ENCODE measurements at places on chromosomes 1 and 21. TPM values are rescaled to one million over a fixed set of nuclear protein-coding genes. Genes with fewer than 3 reads are reported as not detected.

The PRR9 gene
- total RNA-seq, result not detected

The C4BPB gene
- not detected for total RNA-seq

DNA sequence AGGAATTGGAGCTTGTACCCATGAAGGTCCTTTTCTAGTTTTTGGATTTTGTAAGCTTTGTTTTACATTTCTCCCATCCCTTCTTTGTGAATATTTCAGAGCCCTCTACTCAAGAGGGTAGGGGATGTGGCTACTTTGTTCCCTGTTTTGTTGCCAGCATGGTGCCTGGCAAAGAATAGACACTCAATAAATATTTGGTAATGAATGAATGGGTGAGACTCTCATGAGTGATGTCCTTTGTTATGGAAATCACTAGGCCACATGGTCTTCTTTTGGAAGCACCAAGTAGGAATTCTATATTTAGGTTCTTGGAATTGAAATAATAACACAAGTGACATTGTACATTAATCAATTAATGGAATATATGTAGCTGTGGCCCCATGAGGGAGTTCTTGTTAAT is 26.8 kb upstream of the ATP5PO start:
- H3K27me3 ChIP-seq, result no peaks in the 10 kb centered on the region
- 0 out of 2 replicates have a peak, but pooled peaks cover 5% of the 10 kb centered on the region for H3K36me3 ChIP-seq
- H3K4me1 ChIP-seq, result peaks cover 7% of the 10 kb centered on the region
- DNase-seq, result peak; percentile 29
- no peak overlapping the region for H3K27ac ChIP-seq

DNA sequence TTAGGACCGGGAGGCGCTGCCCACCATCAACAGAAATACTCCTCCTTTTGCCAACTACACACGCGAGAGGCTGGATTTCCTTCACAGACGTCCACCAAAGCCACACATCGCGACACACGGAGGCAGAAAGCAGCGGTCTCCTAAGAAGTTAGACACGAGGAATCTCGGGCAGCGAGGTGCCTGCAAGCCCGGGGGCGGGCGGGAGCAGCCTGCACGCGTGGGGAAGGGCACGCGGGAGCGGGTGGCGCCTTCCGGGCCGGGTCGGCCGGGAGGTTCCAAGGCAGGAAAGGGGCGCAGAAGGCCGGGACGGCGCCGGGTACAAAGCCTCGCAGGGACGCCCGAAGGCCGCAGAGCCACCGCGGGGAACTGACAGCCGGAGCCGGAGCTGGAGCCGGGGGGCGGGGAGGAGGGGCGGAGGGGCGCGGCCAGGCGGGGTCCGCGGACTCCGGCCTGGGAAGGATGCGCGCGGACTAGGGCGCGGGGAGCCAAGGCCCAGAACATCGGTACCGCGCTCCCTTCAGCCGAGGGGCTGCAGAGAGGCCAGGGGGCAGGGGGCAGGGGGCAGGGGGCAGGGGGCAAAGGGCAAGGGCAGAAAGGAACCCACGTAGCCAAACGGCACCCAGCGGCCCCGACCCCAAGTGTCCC is 722 bp downstream of the NPHP4 start:
- H3K27me3 ChIP-seq, result peaks cover 33% of the 10 kb centered on the region
- H3K27ac ChIP-seq, result peak overlapping the region; percentile 83
- peak overlapping the region; percentile 83 for H3K4me3 ChIP-seq
- H3K36me3 ChIP-seq, result no peaks in the 10 kb centered on the region
- peak; percentile 74 for DNase-seq
- peaks cover 8% of the 10 kb centered on the region for H3K4me1 ChIP-seq

DNA sequence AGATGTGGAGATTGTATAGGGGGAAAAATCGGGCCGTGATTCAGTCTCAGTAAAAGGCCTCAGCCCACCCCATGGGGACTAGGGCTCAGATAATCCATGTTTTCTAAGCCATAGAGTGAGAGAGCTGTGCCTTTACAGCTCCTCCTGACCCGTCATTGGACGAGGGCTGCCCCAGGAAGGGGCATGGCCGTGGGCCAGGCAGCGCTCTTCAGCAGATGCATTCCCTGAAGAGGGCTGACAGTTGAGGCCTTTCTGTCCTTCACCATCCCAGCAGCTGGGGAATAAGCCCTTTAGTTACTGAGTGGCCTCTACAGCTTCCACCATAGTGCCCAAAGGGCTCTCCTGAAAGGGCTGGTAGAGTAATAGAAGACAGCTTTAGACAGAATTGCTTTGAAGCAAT is 57.2 kb downstream of the ST3GAL3 start:
- H3K4me3 ChIP-seq, result no peak overlapping the region
- DNase-seq, result no peak

- H3K27me3 ChIP-seq, result no peaks in the 10 kb centered on the region
- no peaks in the 10 kb centered on the region for H3K36me3 ChIP-seq
- H3K4me3 ChIP-seq, result peak overlapping the region; percentile 39
- peaks cover 5% of the 10 kb centered on the region for H3K4me1 ChIP-seq
Measured at GRCh38 chr21:15063081-15063813, 1.6 kb downstream of the NRIP1 start.

DNA sequence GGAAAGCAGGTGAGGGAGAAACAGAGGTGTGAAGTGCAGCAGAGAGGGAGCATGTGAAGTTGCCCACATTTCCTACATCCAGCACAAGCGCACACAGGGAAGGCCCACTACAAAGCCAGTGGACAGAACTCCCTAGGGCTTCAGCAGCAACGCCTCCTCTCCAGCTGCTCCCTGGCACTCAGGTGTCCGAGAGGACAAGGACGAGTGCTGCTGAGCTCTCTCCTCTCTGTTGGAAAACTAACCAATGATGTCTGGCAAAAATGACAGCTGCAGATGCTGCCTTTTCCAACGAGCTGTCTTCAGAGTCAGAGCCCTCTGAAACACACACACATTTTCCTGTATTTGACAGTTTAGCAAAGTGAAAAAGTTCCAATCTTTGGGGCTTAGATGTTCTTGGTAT is 86.8 kb downstream of the HSF2BP start:
- no peak overlapping the region for H3K4me3 ChIP-seq
- no peaks in the 10 kb centered on the region for H3K4me1 ChIP-seq
- no peak overlapping the region for H3K27ac ChIP-seq

DNA sequence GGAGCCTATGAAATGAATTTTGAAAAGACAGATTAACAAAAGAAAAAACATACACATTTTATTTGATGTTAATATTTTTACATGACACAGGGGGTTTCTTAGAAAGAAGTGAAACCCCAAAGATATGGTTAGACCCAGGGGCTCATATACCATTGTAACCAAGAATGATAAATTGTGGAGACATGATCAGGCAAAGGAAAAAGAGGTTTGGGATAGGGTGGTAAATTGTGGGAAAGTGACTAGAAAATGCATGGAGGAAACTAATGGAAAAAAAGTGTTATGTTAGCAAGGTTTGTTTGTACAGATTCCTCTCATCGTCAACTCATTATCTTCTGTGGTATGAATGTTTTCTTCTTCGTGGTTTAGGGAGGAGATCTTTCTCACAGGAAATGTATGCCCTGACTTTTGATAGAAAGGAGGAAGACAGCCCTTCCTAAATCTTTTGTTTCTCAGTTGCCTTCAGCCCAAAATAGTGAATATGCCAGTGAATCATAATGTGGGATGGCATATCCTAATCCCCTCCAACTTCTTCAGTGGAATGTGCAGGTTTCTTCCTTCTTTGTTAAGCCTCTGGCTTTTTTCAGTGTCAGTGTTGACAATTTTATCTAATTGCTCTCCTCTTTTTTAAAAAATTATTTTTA is 140.4 kb upstream of the UBE2U start:
- no peaks in the 10 kb centered on the region for H3K36me3 ChIP-seq
- DNase-seq, result no peak
- H3K4me3 ChIP-seq, result no peak overlapping the region
- H3K27me3 ChIP-seq, result peaks cover 3% of the 10 kb centered on the region
- H3K4me1 ChIP-seq, result peaks cover 2% of the 10 kb centered on the region
- no peak overlapping the region for H3K27ac ChIP-seq

GRCh38 chr1:41648844-41649243 is 164.4 kb upstream of the EDN2 start:
- no peak for DNase-seq
- peaks cover 3% of the 10 kb centered on the region for H3K4me1 ChIP-seq
- H3K27me3 ChIP-seq, result no peaks in the 10 kb centered on the region
- no peak overlapping the region for H3K4me3 ChIP-seq
- H3K27ac ChIP-seq, result no peak overlapping the region

Measured in H1 (cell line).